Foreskin keratinocyte (primary cell): ENCODE measurements at places on chromosomes 2 and 18.

DNA sequence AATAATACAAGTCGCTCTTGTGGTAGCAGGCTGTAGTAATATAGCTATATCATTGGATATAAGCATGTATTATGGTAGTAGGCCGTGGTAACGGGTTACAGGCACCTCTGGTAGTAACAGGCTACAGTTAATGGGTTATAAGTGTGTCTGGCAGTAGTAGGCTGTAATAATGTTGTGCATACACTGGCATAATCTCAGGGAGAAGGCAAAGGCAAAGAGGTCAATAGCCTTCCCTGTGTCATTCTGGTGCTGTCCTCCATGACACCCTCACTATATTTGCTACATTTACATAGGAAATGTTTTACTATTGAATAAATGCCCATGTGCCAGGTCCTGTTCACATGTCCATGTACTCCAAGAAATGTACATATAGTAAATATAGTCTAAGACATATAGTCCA, 12.8 kb upstream of the TNP1 start:
- DNase-seq, result no peak

DNA sequence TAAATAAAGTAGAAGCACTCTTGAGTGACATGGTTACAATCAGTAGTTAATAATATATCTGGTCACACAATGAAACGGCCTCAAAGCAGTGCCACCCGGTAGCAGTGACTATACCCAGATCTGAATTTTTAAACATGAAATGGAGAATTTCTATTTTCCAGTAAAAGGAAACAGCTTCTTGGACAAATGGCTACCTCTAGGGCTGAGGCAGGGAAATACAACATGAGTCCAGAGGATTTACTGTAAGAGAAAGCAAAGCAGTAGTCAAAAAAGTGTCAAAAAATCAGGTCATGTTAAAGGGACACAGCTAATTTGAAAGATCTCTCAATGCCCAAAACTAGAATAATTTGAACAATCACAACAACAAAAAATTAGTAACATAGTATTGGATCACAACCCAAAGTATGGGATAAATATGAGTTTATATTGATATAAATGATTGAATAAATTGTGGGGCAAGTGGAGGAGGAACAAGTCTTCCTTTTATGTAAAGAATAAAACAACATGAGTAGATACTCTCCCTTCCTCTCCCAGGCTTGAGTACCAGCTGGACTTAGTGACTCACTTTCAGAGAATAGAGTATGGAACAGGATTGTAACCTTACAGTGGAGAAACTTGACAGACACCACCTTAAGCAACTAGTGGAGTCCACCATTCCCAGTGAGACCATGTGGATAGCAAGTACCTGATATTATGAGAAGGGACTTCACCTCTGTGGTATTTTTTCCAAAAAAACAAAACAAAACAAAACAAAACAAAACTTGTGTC, 180.8 kb downstream of the MBD2 start:
- DNase-seq, result peak; percentile 59

- no peak for DNase-seq
These were observed 428.6 kb upstream of the FSHR start for GRCh38 chr2:49582946-49583345.

GRCh38 chr2:135409436-135409835, 121.6 kb downstream of the ZRANB3 start:
- DNase-seq, result no peak

GRCh38 chr2:28155627-28156026, 237.0 kb upstream of the FOSL2 start:
- DNase-seq, result no peak

- peak; percentile 73 for DNase-seq
These were observed 12.2 kb downstream of the SH3BP4 start for GRCh38 chr2:234963773-234964615.

DNA sequence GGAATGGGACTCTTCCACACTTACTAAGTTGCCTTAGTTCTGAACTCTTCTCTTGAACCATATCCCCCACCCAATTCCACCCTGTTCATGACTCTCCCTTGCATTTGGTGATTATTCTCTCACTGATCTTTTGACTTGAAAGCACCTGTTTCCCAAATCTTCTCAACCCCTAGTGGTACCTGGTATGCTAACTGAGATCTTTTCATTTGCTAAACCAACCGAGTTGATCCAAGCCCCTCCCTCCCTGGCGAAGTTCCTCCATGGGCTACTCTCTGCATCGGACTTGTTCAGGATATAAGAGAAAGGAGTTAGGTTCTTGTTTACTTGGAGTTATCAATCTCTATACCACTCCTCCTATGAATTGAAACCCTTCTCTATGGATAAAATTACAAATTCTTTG, 593.5 kb downstream of the BCL11A start:
- DNase-seq, result no peak

DNA sequence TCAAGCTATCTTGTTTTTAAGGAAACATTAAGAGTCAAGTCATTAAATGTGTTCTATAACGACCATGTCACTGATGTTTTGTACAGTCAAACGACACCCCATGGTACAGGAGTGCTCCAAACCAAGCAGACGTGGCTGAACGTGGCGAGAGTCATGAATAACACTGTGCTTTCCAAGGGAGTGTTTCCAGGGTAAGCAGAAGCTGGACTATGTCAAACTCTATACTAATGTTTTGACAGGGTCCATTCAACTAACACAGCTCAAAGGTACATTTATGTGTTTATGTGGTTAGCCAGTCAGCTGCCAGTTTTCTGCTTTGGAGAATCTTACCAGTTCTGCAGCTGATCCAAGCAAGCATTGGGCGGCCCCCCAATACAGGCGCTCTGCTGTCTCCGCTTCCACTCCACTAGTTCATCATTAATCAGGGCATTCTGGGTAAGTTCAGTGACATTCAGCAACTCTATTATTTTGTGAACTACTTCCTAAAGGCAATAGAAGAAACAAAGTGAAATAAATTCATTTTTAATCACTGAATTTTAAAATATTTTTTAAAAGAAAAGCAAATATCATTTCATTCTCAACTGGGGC, 16.4 kb downstream of the STAT1 start:
- DNase-seq, result no peak

DNA sequence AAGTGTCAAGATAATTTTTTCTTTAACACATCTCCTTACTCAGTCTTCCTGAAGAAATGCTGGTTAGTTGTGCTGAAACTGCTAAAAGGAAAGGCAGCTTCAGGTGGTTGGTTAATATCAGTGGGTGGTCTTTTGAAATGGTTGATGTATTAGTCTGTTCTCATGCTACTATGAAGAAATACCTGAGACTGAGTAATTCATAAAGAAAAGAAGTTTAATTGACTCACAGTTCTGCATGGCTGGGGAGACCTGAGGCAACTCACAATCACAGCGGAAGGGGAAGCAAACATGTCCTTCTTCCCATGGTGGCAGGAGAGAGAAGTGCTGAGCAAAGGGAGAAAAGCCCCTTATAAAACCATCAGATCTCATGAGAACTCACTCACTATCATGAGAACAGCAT, 125.9 kb upstream of the CYRIA start:
- DNase-seq, result peak; percentile 11

DNA sequence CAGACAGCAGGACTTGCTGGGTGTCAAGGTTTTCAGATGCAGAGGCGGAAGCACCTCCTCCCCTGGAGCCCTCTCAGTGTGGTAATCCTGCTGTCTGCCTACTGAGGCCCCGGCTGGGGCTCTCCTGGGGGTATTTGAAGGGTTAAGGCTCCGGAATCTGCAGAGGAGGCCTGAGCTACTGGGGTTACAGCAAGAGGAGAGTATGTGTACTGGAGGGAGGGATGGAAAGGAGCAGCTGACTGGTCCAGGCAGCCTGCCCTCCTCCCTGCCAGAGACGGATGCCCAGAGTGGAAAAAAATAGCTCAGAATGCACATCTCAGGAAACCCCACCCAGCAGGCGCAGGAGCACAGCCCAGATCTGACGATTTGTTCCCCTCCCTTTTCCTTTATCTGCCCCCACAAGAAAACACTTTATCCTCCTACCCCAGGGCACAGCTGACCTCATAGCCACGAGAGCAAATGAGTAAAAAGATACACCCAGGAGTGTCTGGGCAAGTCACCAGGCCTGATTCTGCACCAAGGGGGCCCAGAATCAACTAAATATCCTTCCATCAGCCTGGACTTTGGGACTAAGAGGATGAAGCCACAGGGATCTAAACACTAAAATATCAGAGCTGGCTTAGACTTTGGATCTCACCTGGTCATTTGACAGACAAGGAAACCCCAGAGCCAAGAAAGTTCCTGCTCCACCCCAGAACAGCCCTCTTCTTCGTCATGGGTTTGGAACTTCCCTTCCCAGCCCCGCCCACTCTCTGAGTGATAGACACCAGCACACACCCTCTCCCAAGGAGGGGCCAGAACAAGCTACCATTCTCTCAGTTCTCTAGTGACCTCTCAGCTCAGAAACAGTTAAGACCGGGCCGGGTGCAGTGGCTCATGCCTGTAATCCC, 5.5 kb downstream of the TMBIM1 start:
- DNase-seq, result peak; percentile 97

DNA sequence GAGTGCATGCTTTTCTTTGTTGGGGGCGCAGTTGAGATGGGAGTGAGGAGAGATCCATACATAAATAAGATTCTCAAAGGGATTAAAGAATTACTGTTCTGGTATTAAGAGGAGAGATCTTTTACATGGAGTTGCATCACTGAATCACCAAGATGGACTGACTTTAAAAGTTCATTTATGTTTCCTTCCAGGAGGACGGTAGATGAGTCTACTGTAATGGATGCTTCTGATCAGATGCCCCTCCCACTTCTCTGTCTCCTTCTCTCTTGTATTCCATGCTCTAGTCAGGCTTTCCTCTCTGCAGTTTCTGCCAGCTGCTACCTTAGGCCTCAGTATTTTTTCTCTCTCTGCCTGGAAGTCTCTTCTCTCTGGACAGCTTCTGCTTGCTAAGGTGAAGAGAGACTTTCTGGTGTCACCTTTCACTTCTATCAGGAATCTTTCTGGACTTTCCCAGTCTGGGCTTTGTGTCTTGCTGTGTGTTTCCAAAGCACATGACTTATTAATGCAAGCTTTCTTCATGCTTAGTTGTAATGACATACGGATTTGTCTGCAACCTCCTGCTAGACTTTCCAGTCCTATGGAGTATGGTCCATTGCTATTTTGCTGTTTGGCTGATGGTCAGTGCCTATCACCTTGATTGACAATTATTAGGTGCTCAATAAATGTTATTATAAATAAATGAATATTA, 23.6 kb downstream of the FAM171B start:
- DNase-seq, result no peak

GRCh38 chr2:69138793-69139459, 125.9 kb downstream of the ANTXR1 start:
- DNase-seq, result peak; percentile 64
